Eye (tissue), 1 donor: ENCODE measurements at places on chromosomes 6 and 20.

GRCh38 chr20:45211569-45212474, 5.0 kb downstream of the SEMG1 start:
- DNase-seq = no peak

DNA sequence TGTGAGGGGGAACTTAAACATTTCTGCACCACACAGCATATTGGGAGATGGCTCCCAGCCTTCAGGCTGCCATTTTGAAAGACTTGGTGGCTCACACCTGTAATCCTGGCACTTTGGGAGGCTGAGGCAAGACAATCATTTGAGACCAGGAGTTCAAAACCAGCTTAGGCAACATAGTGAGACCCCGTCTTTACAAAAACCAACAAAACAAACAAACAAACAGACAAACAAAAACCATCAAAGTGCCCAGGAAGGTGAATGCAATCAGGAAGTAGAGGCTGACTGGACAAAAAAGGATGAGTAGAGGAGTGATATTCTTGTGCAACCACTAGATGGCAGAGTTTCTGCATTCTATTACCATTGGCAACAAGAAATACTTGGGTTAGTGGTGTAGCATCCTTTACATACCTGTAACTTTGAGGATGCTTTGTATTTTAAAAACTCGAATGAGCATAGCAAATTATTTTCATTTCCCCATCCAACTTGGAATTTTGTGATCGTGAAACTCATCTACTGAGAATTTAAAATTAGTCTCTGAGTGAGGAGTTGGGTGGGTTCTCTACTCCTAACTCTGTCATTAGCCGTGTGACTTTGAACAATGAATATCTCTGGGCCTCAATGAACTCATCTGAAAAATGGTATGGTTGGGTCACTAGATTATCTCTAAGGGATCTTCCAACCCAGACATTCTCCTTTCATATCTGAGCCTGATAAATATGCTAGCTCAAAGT, 84.4 kb downstream of the CRYBG1 start:
- DNase-seq = peak; percentile 75

DNA sequence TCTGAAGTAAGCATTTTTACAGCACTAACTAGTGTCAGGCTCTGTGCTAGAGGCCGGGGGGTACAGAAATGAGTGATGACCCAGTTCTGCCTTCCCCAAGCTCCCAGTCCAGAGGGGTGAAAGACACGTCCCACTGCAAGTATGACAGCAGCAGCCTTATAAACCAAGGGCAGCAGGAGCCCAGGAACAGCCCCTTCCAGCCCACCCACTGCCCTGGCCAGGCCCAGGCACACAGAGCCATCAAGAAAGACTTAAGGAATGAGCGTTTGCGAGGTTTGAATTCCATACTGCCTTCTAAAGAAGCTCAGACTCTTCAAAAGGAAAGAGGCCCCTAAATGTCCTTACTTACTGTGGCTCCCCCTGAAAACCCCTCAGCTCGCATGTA, 10.0 kb downstream of the TRERF1 start:
- DNase-seq = peak; percentile 69

DNA sequence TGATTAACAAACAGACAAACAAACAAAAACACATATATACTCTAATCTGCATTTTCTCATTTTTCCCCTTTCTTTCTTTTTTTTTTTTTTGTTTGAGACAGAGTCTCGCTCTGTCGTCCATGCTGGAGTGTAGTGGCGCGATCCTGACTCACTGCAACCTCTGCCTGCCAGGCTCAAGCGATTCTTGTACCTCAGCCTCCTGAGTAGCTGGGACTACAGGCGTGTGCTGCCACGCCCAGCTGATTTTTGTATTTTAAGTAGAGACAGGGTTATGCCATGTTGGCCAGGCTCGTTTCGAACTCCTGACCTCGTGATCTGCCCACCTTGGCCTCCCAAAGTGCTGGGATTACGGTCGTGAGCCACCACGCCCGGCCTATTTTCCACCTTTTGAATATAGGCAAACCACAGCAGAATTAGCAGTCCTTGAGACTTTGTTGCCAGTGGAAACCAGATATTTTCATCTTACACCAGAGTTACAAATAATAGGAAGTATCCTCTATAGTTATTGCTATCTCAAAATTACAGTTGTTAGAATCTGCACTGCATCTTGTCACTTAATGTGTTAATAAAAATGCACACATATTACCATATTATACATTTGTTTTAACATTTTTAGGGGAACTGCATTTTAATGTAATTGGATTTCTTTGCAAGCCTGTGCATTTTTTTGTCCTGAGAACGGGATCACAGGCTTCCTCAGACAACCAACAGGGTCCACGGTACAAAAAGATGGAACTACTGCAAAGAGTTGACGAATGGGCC, 208.2 kb upstream of the ZNF217 start:
- DNase-seq = no peak

DNA sequence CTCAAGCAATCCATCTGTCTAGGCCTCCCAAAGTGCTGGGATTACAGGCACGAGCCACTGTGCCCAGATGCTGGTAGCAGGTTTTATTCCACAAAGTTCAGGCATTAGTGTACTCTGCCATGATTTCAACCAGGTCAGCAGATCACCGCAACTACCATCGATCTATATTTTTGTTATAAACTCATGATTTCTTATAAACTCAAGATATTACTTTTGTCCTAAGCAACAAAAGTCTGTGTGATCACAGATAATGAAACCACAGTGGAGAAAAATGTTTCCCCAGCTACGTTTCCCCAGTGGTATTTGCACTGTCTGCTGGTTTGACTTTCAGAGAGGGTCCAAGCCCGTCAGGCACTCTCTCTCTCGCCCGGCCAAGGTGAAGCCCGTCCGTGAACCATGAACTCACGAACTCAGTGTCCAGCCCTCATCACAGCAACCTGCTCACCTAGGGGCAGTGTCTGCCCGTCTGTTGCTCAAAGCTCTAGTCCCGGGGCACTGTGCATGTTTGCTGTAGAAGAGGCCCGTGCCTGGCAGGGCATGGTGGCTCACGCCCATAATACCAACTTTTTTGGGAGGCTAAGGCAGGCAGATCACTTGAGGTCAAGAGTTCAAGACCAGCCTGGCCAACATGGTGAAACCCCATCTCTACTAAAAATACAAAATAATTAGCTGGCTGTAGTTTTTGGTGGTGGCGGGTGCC, 7.0 kb downstream of the SLC4A11 start:
- no peak for DNase-seq

DNA sequence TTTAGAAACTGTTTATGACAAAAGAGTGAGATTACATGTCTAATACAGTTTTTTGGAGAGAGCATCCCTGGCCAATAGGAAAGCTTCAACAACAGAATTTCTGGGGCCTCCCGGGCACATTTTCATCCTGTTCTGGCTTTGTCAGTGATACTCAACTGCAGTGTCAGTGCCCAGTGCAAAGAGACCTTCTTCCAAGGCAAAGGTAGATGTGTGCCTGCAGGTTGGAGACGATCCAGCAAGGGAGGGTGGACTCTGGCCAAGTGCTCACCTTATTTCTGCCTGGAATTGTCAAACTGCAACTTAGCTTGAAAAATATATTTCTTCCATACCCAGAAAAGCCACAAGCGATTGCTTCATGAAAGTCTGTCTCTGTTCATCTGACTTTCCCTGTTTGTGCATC, 211.6 kb upstream of the SNX9 start:
- DNase-seq = no peak

DNA sequence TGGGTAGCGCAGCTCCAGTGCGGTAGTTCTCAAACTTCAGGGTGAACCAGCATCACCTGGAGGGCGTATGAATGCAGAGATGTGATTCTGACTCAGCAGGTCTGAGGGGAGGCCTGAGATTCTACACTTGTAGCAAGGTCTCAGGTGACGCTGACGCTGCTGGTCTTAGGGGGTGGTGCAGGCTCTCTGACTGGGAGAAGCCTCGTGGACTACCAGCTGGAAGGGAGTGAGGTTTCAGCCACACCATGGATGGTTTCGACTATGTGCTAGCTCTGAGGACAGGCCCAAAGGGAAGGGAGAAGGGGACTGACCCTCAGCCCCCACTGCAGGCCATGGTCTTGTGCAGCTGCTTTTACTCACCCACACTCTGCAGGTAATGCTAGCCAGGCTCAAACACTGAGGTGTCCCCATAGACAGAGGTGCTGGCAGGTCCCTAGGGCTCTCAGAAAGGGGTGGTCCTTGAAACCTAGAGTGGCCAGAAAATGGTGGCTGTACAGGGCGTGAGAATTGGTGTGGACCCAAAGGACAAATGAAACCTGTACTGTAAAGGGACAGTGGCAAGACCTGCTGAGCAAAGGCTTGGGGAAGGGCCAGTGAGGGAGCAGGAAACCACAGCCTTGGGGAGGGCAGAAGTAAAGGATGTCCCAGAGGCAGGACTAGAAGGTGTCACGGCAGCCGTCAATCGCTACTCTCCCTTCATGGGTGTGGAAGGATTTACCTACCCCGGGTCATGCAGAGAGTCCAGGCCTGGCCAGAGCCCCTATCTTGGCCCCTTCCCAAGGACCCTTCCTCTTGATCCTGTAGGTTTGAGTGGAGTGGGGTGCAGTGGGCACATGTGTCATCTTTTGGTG, 52.7 kb downstream of the EBF4 start:
- no peak for DNase-seq

GRCh38 chr6:87277123-87277522, 45.3 kb upstream of the SMIM8 start:
- DNase-seq = no peak
